ENCODE measurements at places on chromosomes 12 and 14.

DNA sequence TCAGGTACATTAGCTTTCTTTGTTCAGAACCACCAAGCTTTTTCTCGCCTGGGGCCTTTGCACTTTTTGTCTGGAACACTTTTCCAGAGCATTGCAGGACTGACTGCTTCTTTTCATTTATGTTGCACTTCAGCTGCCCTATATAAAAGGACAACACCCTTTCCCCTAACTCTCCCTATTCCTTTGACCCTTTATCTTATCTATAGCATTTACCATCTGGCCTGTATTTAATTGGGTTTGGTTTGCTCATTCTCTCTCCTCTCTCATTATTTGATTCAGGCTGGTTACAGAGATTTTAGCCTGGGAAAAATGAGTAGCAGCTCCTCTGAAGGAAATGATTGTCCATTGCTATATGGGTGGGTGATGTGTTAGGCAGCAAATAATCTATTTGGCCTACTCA lies 165.4 kb downstream of the KICS2 start:
- no peak for DNase-seq

- DNase-seq, result no peak
Observed at GRCh38 chr12:46825591-46826414, at the start of gene SLC38A4. Gene SLC38A4 (minus strand): TSS chr12:46825997. CDS start chr12:46793071, 32,926 bp downstream.

- DNase-seq, result no peak
Observed at GRCh38 chr12:111584959-111585358, 14.2 kb downstream of the ATXN2 start.

GRCh38 chr12:133106253-133106652 lies 23.8 kb downstream of the ZNF891 start:
- no peak for DNase-seq

DNA sequence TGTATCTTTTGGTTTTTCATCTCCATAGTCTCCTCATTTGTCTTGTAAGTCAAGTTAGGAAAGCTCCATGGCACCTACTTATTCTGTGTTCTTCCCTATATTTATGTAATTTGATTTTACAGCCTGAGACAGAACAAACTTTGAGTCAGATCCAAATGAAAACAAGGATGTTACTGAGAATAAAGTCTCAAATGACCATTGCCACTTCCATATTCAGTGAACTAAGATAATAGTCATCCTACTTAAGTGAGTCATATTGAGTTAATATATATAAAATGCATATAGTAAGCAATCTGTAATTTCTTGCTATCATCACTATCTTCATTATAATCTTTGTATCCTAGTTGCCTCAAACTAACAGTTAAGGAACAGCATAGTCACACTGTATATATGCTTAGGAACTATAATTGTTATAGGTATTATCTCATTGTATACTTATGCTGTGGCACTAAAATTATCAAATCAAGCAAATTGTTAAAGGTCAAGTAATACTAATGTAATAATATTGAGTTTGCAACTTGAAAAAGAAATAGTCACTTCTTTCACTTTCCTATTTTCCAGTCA lies 30.8 kb downstream of the TMTC3 start:
- no peak for DNase-seq

DNA sequence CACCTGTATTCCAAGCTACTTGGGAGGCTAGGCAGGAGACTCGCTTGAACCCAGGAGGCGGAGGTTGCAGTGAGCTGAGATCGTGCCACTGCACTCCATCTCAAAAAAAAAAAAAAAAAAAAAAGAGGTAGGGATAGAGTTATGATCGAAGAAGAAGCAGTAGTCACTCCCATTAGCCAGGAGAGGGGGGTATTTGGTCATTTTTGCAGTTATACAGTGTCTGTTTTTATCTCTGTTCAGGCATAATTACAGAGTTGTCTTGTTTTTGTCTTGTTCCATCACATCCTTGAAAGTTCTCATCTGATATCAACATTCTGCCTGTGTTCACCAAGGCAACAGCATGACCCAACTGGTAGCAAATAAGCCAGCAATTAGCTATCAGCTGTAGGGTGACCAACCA lies 98.5 kb upstream of the TMPO start:
- DNase-seq, result peak; percentile 44

GRCh38 chr12:95463050-95463449 lies 10.9 kb upstream of the METAP2 start:
- no peak for DNase-seq

- no peak for DNase-seq
Observed at GRCh38 chr12:111687255-111687654, 1.4 kb downstream of the ACAD10 start.

DNA sequence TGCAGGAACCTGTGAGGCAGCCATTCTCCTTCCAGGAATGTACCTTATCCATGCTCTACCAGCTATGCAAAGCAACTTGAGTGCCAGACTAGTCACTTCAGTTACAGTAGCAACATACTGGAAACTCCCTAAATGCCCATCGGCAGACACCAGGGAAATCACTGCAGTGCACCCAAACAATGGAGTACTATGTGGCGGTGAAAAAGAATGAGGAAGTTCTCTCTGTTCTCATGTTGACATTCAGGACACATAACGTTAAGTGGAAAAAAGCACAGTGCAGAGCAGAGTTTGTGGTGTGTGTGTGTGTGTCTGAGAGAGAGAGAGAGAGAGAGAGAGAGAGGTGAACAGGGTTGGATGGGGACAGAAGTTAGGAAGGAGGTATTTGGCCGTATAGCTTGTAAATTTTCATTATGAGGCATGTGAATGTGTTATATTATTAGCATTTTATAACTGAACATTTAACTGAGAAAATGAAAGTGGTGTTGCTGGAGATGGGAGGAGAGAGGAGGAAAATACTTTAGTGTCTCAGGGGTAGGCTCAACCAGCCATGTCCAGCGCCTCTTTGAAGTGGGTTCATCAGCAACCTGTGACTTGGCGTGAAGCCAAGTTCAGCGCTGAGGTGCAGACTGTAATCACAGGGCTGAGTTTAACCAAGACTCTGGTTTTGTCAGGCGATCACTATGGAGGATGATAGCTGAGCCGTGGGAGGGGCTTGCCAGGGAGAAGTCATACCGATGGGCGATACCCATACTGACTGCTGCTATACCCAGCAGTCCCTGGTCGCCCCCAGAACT lies 17.3 kb downstream of the TNFAIP2 start:
- peak; percentile 71 for DNase-seq

GRCh38 chr14:105532735-105533141 lies 6.4 kb downstream of the TMEM121 start:
- DNase-seq, result no peak

DNA sequence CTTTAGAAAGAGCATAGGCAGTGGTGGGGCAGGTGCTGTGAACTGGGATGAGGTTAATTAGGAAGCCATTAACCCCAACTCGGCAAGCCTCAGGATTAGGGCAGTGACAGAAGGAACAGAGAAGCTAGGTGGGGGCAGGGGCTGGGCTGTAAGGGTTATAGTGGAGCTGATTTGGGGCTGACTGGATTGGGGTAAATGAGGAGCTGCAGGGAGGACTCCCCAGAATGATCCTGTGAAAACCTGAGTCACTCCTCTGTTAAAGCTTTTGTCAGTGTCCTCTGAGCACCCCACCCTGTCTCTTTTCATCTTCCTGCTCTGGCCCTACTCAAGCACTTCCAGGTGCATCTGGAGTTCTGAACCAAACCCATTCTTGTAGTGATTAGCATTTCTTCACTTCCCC lies 4.4 kb downstream of the KLC1 start:
- no peak for DNase-seq

DNA sequence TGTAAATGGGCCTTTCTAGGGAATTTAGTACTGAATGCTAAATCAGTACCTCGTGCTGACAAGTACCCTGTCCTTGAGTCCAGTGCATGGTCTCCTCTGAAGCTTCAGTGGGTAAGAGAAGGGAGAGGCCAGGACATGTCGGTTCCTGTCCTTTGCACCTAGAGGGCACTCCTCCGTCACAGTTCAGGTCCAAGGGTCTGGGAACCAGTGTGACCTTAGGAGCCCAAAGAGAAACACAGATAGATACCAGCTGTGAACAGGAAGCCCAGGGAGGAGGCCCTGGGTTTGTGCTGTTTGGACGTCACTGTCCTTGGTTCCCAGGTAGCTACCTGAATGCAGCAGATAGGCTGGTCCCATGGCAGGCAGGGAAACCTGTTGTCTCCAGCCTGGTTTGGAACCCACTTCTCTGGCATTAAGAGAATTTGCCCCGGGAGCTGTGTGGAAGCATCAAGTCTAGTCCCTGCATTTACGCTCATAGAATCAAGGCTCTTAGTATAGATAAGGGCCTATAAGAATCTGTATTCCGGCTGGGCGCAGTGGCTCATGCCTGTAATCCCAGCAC lies 3.9 kb upstream of the FGF23 start:
- DNase-seq, result no peak

DNA sequence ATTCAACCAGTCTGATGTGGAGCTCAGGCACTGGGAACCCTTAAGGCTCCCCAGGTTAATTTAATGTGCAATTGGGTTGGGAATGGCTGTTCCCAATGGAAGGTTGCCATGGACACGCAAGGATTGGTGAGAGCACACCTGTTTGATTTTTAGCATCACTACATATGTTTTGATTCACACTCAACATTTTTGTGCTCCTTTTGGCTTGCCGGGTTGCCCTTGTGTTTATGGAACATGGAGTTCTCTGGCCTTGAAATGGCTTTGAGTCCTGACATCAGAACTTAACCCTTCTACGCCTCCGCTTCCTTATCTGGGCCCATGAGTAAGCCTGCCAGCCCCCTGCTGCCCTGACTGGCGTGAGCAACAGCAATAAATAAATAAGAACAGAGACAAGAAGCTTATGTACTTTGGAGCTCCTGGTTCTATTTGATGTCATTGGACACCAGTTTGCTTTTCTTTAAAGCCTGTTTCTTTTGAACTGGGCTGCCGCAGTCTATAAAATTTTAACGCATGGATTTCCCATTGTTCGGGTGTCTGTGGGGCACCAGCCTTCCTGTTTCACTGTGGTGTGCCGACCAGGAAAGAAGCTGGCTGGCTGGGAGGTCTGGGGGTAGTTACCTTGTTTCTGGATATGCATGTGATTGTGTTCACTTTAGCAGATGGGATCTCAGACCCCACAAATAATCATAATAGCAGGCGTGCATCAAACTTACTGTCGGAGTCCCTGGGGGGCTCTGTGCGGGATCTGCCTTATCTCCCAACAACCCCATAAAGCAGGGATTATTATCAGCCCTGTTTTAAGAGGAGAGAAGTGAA lies 27.8 kb downstream of the TBX3 start:
- DNase-seq, result no peak

DNA sequence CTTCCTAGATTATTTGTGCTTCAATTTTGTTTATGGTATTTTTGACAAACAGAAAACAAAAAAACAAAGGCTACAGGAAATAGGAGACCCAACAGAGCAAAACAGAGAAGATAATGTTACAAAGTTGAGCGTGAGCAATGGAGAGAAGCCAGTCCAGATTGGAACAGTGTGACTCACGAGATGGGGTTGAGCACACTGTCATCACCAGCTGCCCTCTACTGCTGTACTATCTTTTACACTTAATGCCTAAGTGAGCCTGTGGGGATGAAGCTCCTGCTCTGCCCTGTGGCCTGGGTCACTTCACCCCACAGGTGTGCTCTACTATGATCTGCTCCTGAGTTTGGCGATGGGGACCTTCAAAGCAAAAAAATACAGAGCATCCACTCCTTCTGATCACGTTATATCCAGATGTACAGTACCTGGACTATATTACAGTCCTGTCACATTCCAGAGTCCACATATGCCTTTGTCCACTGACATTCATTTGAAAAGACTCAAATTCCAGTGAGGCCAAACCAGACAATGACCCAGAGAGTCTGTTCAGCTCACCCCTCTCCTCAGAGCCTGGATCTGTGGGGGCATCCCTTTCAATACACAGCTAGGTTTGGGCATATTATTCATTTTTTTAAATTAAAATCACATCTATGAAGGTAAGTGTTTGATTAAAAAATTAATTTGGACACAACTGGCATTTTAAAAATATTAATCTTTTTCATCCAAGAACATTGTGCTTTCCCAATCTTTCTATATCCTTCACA lies 4.4 kb downstream of the IPO8 start:
- DNase-seq, result no peak

DNA sequence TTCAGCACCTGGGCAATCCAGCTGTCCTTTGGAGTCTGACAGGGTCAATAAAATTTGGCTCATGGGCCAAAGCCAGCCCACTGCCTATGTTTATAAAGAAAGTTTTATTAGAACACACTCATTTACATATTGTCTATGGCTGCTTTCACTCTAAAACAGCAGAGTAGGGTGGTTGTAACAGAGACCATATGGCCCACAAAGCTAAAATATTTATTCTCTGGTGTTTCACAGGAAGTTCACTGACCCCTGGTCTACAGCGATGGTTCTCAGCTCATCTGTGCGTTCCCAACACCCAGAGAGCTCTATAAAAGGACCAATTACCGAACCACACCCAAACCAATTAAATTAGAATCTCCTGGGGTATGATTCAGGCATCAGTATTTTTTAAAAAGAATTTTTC lies 37.7 kb upstream of the RTRAF start:
- no peak for DNase-seq

GRCh38 chr12:45974883-45975282 lies 15.5 kb downstream of the SCAF11 start:
- DNase-seq, result no peak

GRCh38 chr12:23847857-23848256 lies 101.6 kb downstream of the SOX5 start:
- DNase-seq, result no peak

GRCh38 chr14:61719344-61720293 lies 24.3 kb downstream of the HIF1A start:
- DNase-seq, result no peak

GRCh38 chr14:66228267-66228970 lies 257.8 kb upstream of the CCDC196 start:
- DNase-seq, result no peak

- DNase-seq, result no peak
Observed at GRCh38 chr12:51890133-51890464, 2.2 kb downstream of the ANKRD33 start.

- DNase-seq, result no peak
Observed at GRCh38 chr14:68736471-68736871, 56.4 kb downstream of the ZFP36L1 start.

DNA sequence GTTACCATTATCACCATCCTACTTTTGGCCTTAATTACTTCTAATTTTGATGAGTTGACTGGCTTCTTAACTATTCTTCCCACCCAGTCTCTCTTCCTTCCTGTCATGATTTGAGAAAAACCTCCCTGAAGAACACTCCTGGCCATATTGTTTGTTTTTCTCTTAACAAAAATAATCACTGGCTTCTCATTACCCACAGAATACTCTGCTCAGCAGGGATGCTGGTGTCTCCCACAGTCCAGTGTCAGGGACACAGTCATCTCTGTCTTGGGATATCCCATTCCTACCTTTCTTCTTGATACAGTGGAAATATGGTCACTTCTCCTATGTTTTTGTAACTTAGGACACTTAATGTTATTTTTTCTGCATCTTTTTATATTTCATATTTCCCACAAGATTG lies 103.7 kb downstream of the SRGAP1 start:
- DNase-seq, result no peak

DNA sequence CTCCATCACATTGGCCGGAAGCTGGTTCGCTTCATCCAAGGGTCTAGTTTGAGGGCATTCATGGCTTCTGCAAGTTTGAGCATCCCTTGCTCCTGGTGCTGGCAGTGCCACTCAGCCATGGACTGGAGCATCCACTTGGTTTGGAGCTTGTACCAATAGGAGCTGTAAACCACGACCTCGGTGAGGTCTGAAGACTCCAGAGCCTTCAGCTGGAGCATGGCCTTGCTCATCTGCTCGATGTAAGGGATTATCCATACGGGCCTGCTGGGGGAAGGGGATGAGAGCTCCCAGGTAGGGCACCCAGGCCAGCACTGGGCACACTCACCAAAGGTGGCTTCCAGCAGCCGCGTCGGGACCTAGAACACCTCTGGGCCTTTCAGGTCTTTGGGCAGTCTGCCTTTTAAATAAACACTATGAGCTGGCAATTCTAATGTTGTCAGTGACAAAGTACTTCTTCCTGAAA lies 13.5 kb downstream of the FOS start:
- no peak for DNase-seq

Data from NCI-H2227 treated with DMSO at 0.1 percent for 48 hours (cell line).